NCI-H1930 (cell line): ENCODE measurements at places on chromosomes 5 and 9.

DNA sequence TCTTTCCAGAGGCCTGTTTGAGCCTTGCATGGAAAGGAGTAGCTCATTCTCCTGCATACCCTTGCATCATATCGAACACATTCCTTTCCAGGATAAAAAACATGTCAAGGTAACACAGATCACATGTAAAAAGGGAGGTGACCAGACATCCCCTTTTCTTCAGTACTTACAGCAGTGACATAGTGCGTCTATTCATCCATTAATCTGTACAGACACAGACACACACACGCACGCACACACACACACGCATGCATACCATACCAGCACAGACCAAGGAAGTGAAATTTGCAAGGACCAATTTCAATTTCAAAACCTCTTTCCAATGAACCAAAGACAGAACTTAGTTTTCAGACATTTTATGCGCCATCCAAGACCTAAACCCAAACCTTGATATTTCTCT, 256.0 kb downstream of the PAPPA start:
- DNase-seq = no peak

DNA sequence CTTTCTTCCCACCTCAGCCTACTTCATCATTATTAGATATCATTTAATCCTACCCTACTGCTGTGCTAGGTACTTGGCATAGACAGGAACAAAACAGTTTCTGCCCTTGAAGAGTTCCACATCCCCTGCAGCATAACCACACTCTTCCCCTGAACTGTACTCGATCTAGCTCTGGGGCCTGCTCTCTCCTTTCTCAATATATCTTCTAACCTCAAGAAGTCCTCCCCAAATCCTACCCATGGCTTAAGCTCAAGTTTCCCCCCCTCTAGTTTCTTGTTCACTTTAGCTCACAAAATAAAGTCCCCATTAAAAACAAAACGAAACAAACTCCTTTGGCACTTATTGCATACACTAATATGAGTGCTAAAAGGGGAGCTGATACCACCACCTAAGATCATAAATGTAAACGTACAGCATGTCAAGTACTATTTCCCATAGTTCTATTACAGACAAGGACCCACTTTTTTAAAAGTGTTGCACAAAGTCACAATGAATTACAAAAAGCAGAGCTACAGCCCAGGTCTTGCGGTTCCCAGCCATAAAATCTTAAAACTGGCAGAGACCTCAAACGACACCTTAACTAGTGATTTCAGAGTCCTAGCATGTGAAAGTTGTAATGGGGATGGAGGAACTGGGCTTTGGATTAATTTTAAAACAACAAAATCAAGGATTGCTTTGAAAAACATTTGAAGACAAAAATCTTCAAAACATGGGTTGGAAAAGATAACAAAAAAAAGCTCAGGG, 80.7 kb downstream of the PTPDC1 start:
- no peak for DNase-seq

GRCh38 chr5:14801792-14802191, 69.8 kb downstream of the ANKH start:
- DNase-seq = no peak

GRCh38 chr5:56710826-56711590, 104.3 kb upstream of the MAP3K1 start:
- no peak for DNase-seq

GRCh38 chr5:155620821-155621410, 607.4 kb downstream of the KIF4B start:
- no peak for DNase-seq

- DNase-seq = no peak
These were observed 12.1 kb downstream of the CXCL14 start for GRCh38 chr5:135566422-135567400.
